ENCODE measurements at places on chromosomes 12 and 14.
A peak's percentile ranks its signal among the peaks of the same experiment; 100 is the strongest.

- peak; percentile 3 for DNase-seq
Measured at GRCh38 chr12:33605757-33606156, 166.1 kb upstream of the SYT10 start.

GRCh38 chr12:49079793-49080192 lies 10.0 kb upstream of the RHEBL1 start:
- DNase-seq, result no peak

- DNase-seq, result no peak
Measured at GRCh38 chr14:81264671-81265070, 43.9 kb upstream of the GTF2A1 start.

GRCh38 chr14:57709909-57710308 lies 156.0 kb downstream of the SLC35F4 start:
- DNase-seq, result no peak

- DNase-seq, result no peak
Measured at GRCh38 chr12:132169376-132169775, 25.1 kb downstream of the NOC4L start.

- no peak for DNase-seq
Measured at GRCh38 chr12:29245246-29245645, 96.2 kb downstream of the FAR2 start.

Data from A549 (cell line).